ENCODE measurements at places on chromosomes 5 and 9.

GRCh38 chr9:12813960-12814876 lies 39.4 kb downstream of the LURAP1L start:
- DNase-seq = no peak

DNA sequence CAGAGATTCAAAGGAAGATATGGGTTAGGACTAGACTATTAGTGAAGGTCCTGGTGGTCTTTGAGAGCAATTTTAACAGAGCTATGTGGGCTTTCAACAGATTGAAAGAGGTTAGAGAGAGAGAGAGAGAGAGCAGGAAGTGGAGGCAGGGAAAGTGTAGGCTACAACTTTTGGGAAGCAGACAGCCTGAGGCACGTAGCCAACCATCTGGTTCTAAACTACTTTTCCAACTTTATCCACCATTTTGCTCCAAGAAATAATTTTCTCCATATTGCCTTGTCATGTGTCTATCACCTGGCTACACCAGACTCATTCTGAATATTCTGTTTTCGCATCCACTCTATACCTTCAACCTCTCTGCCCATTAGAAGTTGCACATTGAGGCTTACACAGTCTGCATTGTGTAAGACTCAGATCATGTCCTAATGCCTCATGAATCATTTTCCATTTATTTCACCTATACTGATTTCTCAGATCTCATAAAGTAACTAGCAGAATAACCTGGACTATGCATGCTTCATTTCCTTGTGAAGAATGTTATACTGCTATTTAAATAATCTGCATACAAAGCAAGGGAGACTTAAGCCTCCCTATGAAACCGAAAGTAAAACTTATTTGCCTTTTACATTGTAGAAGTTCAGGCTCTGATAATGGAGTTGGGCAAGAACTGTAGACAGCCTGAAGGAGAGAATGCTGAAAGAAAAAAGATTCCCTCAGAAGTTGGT lies 235.6 kb downstream of the ELAVL2 start:
- no peak for DNase-seq

GRCh38 chr5:176366232-176366894 lies 1.1 kb downstream of the ARL10 start:
- no peak for DNase-seq

DNA sequence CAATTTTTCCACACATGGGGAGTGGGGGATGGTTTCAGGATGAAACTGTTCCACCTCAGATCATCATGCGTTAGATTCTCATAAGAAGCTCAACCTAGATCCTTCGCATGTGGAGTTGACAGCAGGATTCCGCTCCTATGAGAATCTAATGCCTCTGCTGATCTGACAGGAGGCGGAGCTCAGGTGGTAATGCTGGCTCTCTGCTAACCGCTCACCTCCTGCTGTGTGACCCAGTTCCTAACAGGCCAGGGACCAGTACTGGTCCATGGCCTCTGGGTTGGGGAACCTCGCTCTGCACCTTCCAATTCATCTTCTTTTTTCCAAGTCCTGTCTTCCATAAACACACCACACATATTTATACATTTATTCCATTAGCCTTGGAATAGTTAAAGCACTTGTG lies 33.0 kb downstream of the POU5F2 start:
- no peak for DNase-seq

GRCh38 chr9:82447343-82447742 lies 458.8 kb downstream of the SPATA31D1 start:
- no peak for DNase-seq

DNA sequence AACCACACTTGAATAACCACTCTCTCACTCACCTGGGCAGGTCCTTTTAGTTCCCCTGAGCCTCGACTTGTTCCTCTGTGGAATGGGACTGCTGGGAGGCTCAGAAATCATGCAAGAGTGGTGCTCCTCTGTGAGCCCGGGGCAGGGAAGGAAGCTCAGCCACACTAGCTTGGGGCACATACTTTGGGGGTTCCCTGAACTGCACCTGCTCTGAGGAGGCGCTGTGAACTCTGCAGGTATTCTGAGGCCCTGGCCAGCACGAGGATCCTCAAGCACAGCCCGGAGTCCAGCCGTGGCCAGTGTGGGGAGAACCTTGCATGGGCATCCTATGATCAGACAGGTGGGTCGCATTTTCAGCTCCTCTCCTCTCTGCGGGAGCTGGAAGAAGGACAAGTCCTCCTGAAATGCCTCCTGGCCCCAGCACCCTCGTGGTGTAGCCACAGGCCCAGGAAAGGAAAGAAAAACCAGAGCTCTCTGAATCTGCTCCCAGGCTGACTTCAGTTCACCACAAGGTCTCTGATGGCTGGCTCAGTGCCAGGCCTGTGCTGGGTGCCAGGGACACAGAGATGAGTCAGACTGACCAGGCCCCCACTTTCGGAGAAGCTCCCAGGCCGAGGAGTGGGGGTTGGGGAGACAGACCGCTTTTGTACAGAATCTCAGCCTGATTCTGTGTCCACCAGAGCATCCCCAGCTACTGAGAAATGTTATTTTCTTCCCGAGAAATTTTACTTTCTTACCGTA lies 11.9 kb downstream of the GLIPR2 start:
- DNase-seq = peak; percentile 64

DNA sequence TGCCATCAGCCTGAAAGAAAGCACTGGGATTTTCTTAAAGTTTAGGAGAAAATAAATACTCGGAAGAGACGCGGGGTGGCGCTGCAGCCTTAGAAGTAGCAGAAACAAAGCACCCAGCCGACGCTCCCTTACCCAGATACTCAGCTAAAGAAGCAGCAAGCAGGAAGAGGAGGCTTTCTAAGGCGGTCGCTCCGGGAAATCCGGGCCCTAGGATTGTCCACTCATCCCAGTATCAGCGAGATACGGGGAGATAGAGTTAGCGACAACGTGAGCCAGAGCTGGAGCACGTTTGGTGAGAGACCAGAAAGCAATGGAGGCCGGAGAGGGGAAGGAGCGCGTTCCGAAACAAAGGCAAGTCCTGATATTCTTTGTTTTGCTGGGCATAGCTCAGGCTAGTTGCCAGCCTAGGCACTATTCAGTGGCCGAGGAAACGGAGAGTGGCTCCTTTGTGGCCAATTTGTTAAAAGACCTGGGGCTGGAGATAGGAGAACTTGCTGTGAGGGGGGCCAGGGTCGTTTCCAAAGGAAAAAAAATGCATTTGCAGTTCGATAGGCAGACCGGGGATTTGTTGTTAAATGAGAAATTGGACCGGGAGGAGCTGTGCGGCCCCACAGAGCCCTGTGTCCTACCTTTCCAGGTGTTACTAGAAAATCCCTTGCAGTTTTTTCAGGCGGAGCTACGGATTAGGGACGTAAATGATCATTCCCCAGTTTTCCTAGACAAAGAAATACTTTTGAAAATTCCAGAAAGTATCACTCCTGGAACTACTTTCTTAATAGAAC lies at the start of gene PCDHB2:
PCDHB2 (plus strand) TSS at position 135 of the 782 bp plus-strand sequence; CDS start at position 311, 176 bp downstream.
- no peak for DNase-seq

- no peak for DNase-seq
Observed at GRCh38 chr5:89374144-89374784, 491.3 kb upstream of the MEF2C start.

GRCh38 chr5:28254846-28255245 lies 1216.5 kb upstream of the CDH9 start:
- DNase-seq = no peak

DNA sequence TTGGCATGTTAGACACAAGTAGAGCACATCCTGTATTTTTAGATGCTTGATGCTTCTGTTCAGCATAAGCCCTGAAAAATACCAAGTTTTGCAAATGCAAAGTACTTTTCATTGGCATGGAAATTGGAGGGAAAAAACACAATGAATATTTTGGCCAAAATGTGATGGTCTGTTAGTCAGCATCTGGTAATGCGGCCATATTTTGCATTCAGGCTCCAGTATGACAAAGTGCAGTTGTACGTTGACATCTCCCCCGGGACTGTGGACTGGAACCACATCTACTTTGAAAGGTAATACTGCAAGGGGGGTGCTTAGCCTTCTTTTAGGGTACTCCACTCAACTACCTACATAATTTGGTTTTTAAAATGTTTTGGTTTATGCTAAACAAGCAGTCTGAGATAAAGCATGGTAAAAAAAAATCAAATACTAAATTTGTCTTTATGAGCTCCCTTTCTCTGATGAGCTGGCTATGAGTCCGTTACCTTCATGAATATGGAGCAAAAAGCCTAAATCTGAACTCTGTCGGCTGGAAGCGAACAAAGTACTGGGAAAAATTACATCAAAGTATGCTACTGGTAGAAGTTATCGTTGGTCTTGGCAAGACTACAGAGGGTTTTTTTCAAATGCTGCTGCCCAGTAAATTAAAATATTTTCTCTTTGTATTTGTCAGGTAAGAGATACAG lies 297.0 kb downstream of the ARHGEF28 start:
- no peak for DNase-seq

- DNase-seq = peak; percentile 9
Observed at GRCh38 chr5:96936431-96937320, 796 bp downstream of the LNPEP start.

- DNase-seq = no peak
Observed at GRCh38 chr5:80654054-80654390, 430 bp upstream of the MSH3 start.

- no peak for DNase-seq
Observed at GRCh38 chr5:122957457-122957856, 79.1 kb downstream of the PPIC start.

GRCh38 chr5:5037674-5038073 lies 102.5 kb upstream of the ADAMTS16 start:
- DNase-seq = no peak

GRCh38 chr9:124357721-124358361 lies 57.4 kb downstream of the PSMB7 start:
- no peak for DNase-seq

- no peak for DNase-seq
Observed at GRCh38 chr5:20555034-20555433, 567.0 kb upstream of the CDH18 start.

DNA sequence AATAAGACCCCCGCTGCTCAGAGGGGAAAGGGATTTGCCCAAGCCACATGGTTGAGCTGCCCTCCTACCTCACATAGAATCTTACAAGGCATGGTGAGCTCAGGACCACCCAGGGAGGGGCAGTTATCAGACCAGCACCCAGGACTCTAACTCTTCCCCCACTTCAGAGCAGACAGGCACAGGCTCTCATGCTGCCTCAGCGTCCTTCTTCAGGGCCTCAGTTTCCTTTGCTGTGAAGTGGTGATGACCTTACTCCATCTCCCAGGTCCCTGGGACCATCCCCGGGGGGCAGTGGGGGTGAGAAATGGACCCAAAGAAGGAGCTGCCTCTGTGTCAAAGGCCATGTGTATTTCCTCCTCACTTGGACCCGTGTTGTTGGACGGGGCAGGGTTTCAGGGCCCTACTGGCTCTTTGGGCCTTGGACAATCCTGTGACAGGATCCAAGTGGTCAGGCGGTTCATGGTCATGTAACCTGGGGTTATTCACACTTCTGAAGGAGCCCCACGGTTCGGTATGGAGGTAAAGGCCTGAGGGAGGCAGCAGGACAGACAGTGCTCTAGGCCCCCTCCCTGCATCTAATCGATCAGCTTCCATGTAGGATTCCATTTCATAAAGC lies 31.7 kb upstream of the CSF1R start:
- no peak for DNase-seq

- DNase-seq = no peak
Observed at GRCh38 chr9:38061326-38061977, 7.6 kb downstream of the SHB start.

DNA sequence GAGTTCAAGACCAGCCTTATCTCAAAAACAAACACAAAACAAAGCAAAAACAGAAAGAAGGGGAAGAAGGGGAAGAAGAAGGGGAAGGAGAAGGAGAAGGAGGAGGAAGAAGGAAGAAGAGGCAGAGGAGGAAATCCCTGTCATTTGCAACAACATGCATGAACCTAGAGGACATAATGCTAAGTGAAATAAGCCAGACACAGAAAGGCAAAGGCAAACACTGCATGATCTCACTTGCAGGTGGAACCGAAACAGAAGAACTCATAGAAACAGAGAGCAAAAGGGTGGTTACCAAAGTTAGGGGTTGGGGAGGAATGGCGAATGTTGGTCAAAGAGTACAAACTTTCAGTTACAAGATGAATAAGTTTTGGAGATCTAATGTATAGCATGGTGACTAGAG lies 135.4 kb downstream of the UGCG start:
- no peak for DNase-seq

GRCh38 chr5:143186623-143187022 lies 216.9 kb downstream of the NR3C1 start:
- DNase-seq = no peak

DNA sequence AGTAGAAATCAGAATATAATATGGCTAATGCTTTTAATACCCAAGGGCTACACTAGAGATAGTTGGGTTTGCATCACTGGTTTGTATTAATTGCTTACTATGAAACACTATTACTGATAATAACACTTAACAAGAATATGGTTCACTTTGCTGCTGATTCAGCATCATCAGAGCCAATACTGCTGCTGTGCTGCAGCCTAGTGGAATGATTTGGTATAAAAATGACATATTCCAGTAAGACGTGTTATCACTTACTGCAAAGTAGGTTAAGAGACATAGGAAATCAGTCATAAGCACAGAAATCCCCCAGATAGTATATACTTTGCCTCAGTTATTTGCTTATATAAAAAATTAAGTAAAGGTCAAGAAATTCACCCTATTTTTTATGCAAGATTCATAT lies 2.8 kb downstream of the CDH10 start:
- DNase-seq = no peak

DNA sequence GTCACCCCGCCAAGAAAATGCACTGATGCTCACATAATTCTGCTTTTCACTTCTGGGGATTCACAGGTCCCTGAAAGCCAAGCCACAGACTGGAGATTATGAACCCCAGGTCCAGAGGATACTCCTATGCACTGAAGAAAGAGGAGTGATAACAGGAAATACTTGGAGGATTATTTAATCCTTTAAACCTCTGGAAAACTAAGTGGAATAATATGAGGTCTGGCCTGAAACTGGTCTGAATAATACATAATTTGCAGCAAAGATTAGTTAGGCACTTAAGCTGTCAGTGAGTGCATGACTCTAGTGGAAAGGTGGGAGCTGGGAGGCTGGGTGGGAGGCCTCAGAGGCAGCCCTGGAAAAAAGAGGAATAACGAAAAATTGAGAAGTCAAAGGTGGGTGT lies 45.7 kb downstream of the MARCHF3 start:
- no peak for DNase-seq

DNA sequence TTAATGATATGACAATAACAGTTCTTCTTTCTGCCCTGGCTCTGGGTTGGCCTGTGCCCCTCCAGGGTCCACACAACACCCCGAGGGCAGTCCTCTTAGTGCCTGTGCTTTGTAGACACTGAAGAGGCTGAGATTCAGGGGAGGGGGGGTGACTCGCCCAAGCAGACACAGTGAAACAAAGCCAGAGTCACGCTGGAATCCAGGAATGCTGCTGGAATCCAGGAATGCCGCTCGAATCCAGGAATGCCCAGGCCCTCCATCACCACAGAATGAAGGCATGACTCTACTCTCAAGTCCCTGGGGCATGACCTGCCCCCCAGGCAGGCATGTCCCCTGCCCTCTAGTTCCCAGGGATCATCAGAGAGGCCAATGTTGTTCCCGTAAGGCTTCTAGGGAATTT lies 73.1 kb downstream of the LRSAM1 start:
- DNase-seq = no peak

- no peak for DNase-seq
Observed at GRCh38 chr5:134534726-134535110, 9.2 kb downstream of the JADE2 start.

Data from stimulated activated CD4-positive, alpha-beta T cell treated with anti-CD3 and anti-CD28 coated beads, TNF-alpha, amount 100 ng/mL, for 1 hour (primary cell).